ENCODE measurements at places on chromosomes 2 and 18.

DNA sequence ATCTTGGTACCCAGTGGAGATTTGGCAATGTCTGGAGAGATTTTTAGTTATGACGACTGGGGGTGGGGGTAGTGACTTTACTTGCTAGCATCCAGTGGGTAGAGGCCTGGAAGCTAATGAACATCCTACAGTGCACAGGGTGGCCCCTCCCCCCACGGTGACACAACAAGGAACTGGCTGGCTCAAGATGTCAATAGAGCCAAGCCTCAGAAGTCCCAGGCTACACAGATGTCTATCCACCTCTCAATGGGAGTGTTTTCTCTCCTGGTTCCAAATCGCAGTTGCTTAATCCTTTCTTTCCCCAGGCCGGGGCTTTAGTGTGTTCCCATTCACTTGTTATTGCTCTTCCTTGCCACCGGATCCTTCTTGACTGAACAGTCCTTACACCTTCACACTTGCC lies 9.3 kb upstream of the CCBE1 start:
- DNase-seq, result no peak

- no peak for DNase-seq
These were observed 73.2 kb upstream of the GPC1 start for GRCh38 chr2:240362216-240362755.

- no peak for DNase-seq
These were observed 142.9 kb upstream of the IL1R2 start for GRCh38 chr2:101848769-101849410.

GRCh38 chr2:226304308-226304707 lies 495.3 kb downstream of the IRS1 start:
- DNase-seq, result no peak

DNA sequence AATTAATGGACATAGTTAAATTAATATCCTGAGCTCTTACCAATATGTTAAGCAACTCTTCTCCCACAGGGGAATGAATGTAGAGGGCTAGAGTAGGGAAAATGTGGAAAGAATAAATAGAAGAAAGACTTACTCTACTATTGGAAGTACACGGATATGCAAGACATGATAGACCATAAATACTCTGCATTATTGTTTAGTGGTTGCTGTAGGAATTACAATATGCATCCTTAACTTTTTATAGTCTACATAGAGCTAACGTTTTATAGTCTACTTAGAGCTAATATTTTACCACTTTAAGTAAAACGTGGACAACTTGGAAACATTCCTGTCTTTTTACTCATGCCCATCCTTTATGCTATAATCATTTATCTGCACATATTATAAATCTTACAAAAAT lies 163.8 kb upstream of the GALNT5 start:
- DNase-seq, result no peak
